ENCODE measurements at places on chromosomes 6 and 20. TPM values are rescaled to one million over a fixed set of nuclear protein-coding genes. Genes with fewer than 3 reads are reported as not detected.

- no peak for DNase-seq
Observed at GRCh38 chr20:14310977-14311627, 26.3 kb downstream of the FLRT3 start.

GRCh38 chr6:11589261-11589660 is 51.7 kb downstream of the TMEM170B start:
- DNase-seq, result no peak

GRCh38 chr6:155880900-155881299 is 425.3 kb upstream of the NOX3 start:
- DNase-seq, result no peak

DNA sequence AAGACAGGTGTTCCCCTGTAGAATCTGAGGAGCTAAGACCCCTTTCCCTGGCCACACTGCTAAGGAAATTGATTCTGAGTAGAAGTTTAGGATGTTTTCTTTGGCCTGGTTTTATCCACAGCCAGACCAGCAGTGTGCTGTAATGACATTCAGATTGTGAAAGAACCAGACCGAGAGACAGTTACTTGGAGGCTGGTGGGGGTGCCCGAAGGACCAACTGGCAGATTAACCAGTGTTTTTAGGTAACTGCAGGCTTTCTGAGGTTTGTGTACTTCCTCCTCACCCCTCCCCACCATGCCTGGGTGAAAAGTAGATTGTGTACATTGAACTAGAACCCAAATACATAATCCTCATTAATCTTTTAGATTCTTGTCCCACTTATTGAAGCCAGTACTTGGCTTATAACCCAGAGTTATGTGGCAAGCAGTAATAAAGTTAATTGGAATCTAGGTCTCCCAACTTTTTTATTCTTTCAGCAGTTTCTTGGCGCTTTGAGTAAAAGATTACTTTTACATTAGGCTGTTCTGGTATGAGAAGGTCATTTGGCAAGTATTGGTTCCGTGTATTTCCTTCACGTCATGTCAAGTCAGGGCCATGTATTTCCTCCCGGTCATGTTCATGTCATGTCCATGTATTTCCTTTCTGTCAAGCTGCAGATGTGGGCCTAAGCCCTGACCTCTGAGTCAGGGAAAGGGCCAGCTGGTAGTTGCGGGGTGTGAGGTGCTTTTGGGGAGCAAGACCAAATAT is 93.7 kb downstream of the TCP11 start:
- DNase-seq, result no peak

GRCh38 chr6:139547122-139547776 is 172.8 kb upstream of the CITED2 start:
- no peak for DNase-seq

GRCh38 chr6:161318456-161318855 is 44.6 kb upstream of the AGPAT4 start:
- DNase-seq, result no peak

DNA sequence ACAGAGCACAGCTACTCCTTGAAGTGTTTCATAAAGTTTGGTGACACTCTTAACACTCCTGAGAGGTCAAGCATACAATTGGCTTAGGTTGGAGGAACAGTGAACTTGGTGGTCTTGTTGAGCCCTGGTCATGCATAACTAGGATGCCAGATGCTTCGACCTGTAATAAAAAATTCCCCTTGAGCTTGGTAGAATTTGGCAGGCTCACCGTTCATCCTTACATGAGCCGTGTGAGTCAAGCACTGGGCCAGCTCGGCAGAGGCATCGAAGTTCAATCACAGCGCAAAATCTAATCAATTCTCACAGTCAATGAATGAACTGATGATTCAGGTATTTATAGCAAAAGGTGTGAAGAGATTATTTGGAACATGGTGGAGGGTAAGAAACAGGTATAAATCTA is 33.7 kb downstream of the CYP24A1 start:
- no peak for DNase-seq

GRCh38 chr6:129867403-129867802 is 6.3 kb upstream of the TMEM244 start:
- DNase-seq, result no peak

- no peak for DNase-seq
Observed at GRCh38 chr20:20680991-20681508, 31.4 kb downstream of the RALGAPA2 start.

- DNase-seq, result no peak
Observed at GRCh38 chr20:9122571-9122970, 53.7 kb downstream of the PLCB4 start.

- no peak for DNase-seq
Observed at GRCh38 chr20:2279253-2279779, 16.5 kb upstream of the TGM3 start.

GRCh38 chr6:168242940-168243225 is 76.7 kb downstream of the DACT2 start:
- DNase-seq, result no peak

GRCh38 chr20:8454137-8454712 is 322.2 kb downstream of the PLCB1 start:
- DNase-seq, result no peak

GRCh38 chr6:56072856-56073255 is 174.5 kb downstream of the COL21A1 start:
- DNase-seq, result no peak

DNA sequence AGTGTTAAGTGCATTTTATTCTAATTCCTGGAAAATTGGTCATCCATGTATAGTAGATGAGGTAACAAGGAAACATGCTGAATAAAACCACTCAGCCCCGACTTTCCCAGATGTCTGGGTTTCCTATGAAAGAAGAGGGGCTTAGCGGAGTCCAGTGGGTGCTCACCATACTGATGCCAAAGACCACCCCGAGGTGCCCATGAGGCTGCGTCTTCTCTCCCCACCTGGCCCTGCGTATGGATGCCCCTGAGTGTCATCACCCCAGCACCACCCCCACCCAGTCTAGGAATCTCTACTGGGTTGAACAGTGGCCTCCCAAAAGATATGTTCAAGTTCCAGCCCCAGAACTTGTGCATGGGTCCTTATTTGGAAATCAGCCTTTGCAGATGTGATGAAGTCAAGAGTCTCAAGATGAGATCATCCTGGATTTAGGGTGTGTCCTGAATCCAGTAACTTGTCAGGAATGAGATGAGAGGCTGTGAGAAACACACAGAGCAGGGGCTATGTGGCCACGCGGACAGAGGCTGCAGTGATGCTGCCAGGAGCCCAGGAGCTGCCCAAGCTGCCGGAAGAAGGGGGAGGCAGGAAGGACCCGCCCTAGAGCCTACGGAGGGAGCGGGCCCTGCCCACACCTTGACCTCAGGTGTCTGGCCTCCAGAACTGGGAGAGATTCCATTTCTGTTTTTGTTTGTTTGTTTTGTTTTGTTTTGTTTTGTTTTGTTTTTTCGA is 124.6 kb upstream of the CDH4 start:
- no peak for DNase-seq

- no peak for DNase-seq
Observed at GRCh38 chr20:37627060-37627766, 66.6 kb upstream of the CTNNBL1 start.

DNA sequence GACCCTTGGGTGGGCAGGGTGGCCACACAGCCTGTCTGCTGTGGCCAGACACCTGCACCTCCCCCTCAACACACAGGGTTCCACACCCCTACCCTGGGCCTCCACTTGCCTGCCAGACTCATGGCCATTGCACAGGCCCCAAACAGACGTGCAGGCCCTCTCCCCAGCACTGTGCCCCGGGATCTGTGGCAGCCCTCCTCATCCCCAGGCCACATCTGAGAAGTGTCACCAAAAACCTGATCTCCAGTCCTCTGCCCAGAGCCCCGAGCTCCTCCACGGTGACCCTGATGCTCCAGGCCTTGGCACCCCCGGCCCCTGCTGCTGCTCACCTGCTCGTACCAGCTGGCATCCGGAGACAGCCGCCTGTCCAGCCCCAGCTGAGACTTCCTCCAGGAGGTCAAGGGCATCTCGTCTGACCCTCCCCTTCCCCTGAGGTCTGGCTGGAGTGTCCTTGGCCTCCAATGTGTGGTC is 160.1 kb downstream of the DLL1 start:
- DNase-seq, result no peak

- no peak for DNase-seq
Observed at GRCh38 chr6:32484614-32484998, 44.9 kb downstream of the HLA-DRA start.

DNA sequence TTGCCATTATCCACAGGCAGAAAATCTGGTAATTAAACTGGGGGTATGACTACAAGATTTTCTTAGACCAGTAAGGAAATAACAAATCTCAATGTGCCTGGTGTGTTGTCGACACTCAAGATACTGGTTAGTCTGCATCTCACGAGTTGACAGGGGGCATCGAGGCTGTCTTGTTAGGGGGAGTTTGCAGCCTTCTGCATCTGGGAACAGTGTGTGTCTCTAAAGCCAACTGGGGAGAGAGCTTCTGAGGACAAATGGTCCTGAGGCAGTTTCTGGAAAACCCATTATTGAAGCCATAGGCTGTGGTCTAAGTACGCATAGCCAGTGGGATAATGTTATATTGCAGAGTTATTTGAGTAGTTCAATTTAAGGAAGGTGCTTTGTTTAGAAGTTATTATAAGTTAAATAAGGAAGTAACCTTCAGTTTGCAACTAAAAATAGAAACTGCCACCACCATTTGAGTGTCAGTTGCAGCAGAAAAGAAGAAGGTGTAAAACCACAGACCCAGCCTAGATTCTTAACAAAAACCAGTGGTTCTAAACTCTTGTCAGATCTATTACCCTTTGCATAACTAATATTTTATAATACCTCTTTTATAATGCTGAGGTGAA is 15.4 kb upstream of the MAPK13 start:
- DNase-seq, result no peak

DNA sequence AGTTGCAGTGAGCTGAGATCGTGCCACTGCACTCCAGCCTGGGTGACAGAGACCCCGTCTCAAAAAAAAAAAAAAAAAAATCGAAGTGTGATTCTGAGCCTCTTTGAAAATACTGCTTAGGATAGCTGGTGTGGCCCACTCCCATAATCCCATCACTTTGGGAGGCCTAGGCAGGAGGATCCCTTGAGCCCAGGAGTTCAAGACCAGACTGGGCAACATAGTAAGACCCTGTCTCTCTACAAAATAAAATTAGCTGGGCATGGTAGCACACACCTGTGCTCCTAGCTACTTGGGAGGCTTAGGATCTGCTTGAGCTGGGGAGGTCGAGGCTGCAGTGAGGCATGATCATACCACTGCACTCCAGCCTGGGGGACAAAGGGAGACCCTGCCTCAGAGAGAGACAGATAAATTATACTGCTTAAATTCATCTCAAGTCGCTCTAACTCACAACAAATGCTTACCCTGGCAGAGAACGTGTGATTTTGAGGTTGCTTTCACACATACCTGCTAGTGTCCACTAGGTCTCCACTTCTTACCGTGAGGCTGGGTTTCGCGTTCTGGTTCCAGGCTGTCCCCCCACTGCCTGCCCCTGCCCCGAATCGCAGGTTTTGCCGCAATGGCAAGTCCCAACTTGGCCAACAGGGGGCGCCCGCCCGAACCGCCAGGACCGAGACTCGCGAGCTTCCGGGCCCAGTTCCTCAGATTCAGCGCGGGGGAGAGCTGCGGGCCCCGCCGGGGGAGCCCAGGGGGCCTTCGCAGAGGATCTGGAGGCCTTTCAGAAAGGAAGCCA is 12.3 kb upstream of the TMC2 start:
- DNase-seq, result no peak

DNA sequence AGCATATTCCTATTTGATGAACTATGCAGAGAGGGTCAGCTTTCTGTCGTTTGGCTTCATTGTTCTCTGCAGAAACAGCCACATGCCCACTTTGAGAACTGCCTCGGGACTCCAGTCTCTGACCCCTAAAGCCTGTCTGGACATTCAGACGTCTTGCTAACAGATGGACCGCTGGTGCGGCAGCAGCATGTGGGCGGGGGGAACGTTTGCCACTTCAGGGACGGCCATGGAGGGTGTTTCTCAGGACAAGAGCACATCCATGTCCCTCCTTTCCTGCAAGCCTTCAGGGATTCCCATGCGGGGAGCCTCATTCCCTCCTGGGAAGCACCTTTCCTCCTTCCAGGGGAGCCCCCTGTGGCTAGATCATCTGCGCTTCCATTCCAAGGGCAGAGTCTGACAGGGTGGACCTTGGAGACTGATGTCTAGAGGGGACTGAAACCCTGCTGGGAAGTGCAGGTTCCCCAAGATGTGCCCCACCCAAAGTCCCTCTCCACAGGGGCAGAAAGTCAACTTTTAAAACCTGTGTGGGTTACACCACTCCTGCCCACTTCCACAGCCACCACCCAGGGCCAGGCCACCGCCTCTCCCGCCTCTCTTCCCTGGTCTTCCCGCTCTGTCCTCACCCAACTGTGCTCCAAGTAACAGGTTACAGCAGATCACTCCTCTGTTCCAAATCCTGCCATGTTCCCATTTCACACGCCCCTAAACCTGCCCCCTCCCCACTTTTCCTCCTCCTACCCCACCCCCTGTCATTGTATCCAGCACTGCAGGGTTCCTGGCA is 94.8 kb upstream of the PMEPA1 start:
- DNase-seq, result no peak

- DNase-seq, result no peak
Observed at GRCh38 chr20:21395666-21396598, 1.4 kb downstream of the NKX2-4 start.

GRCh38 chr6:26034905-26035304 is 52.3 kb upstream of the HFE start:
- no peak for DNase-seq

DNA sequence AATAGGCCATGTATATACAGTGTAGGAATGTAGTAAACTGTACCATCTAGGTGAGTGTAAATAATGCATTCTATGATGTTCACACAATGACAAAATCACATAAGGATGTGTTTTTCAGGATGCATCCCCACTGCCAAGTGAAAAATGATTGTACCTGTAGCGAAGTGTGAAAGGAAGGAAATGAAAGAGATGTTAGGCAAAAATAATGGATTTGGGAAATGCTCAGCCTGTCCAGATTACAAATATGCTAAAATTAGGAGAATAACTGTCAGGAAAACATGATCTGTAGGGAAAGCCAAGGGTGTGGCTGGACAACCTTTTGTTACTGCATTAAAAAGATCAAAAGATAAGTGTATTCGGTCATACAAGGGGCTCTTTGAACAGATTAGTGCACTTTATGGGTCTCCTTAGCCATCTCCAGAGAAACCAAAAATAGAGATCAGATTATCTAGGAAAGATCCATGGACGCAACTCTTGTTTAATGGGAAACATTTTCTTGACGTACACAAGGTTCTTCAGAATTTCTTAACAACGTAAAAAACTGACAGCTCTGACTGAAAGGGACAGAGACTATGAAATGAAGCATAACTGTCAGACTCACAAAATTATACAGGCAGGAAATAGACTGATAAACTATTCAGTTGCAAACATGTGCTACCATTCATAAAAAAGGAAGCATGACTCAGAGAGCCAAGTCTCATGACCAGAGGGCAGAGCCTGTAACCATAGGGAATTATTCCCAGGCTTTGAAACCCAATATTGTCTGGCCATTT is 253.6 kb upstream of the RAB32 start:
- DNase-seq, result no peak

Gene EDN3
- 23.9 TPM for total RNA-seq

Gene CALHM6
- 1.9 TPM for total RNA-seq

Gene CDH4
- total RNA-seq, result not detected

Gene PHACTR3
- total RNA-seq, result 0.45 TPM

Gene LRRN4
- not detected for total RNA-seq

Gene CCN6
- not detected for total RNA-seq

Gene OR2H2
- not detected for total RNA-seq

Gene NELFE
- total RNA-seq, result 83.9 TPM

Gene MRPS10
- 40.3 TPM for total RNA-seq

All from esophagus squamous epithelium (tissue), 5 donors.